ENCODE measurements at places on chromosomes 11 and 22.

- no peak for DNase-seq
Measured at GRCh38 chr11:87954476-87954875, 220.8 kb downstream of the RAB38 start.

- DNase-seq: no peak
Measured at GRCh38 chr11:24509114-24509513, 12.3 kb downstream of the LUZP2 start.

DNA sequence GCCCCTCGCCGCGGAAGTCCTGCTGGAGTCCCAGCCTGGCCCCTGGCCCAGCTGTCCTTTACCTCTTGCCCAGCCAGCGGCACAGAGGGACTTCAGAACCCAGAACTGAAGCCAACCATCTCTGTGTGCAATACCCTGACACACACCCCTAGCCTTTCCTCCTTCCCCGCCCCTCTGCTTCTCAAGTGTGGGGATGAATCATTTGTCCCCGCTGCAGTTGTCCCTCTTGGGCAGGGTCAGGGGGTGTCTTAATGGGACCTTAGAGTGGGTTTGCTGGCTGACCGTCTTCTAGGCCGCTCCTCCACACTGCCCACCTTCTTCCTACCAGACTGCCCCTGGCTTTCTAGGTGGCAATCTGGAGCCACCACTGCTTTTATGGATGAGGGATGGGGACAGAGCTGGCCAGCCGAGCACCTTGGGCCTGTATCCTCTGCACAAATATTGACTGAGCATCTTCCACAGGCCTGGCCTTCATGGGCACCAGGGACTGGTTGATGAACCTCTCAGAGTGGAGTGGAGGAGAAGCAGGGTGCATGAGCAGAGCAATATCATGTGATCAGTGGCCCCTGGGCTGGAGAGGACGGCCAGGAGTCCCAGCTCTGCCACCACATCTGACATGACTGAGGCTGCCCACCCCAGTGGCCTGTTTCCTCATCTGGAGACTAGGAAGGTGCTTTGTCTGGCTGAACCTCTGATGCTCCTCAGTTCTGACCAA lies 668 bp upstream of the CHST1 start:
- no peak for DNase-seq

DNA sequence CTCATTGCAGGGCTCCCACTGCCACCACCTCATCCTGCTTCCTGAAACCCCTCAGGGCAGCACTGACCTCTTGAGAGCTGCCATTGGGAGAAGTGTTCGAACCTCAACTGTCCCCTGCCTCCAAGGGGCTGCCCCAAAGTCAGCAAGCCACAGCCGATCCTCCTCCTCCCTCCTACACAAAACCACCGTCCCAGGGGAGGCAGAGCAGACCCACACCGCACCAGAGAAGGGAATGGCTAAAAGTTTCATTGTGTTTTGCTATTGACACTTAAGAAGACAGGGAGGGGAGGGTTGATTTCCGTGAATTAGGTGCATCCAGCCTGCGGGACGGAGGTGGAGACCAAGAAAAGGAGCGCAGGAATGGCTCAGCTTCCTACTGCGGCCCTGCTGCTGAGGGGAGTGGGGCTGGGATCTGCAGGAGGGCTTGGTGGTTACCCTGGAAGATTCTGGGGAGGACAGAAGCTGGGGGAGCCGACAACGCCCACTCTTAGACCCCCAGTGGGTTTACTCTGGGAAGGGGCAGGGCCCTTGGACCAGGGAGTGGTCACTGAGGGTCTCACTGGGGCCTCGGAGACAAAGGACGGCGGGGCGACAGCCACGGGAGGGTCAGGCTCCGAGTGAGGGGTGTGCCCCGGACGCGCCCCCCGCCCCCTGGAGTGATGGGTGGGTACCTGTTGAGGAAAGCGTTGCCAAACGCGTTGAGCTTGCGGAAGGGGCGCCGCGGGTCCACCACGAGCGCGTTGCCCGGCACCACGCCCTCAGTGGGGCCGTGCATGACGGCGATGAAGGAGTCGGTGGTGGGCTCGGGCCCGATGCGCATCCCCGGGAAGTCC lies 815 bp downstream of the EHD1 start:
- no peak for DNase-seq

DNA sequence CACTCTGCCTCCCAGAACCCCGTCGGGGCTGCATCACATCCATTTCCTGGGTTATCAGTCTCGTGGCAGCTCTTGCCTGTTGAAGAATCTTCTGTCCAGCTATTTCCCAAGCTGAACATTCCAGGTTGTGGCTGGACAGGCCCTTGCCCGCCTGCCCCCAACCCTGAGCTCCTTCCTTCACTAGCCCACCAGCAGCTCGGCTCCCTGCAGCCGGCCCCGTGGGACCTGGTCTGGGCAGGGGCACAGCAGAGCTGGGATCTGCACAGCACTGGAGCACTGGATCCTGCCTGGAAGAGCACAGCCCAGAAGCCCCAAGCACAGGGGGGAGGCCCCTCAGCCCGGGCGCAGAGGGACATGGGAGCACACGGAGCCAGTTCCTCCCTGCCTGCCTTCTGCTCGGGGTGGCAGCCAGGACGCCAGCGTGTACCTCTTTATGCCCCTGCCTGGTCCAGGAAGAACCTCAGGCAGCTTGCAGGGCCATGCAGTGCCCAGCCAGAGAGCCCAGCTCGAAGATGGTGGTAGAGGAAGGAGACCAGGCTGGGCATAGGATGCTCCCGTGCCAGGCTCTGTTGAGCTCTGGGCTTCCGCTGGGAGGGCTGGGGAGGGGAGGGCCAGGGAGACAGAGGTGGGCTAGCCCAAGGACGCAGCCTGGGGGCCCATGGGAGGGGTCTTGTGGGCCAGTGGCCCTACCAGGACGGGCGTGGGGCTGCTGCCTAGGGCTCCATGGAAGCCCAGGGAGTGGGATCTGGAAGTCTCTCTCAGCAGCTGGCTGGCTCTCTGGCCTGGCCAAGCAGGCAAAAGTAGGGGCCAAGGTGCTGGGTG lies 16.6 kb upstream of the GNB1L start:
- DNase-seq: no peak

GRCh38 chr11:2916892-2917645 lies 12.2 kb downstream of the PHLDA2 start:
- no peak for DNase-seq

DNA sequence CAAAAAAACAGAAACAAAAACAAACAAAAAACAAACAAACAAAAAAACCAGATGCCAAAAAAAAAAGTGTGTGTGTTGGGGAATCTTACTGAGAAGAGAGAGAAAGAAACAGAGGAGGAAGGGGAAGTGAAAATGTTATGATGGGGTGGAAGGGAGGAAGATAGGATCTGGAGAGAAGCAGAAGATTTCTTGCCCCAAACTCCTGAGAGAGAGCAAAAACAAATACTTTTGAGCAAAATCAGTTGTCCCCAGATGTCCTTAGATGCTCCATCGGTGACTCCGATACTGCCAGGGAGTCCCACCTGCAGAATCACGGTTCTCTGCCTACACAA lies 19.9 kb upstream of the GRAMD1B start:
- DNase-seq: no peak

- no peak for DNase-seq
Measured at GRCh38 chr11:70063555-70063954, 14.6 kb upstream of the ANO1 start.

Measured in T1000 (cell line).